ENCODE measurements at places on chromosomes 11 and 22.

DNA sequence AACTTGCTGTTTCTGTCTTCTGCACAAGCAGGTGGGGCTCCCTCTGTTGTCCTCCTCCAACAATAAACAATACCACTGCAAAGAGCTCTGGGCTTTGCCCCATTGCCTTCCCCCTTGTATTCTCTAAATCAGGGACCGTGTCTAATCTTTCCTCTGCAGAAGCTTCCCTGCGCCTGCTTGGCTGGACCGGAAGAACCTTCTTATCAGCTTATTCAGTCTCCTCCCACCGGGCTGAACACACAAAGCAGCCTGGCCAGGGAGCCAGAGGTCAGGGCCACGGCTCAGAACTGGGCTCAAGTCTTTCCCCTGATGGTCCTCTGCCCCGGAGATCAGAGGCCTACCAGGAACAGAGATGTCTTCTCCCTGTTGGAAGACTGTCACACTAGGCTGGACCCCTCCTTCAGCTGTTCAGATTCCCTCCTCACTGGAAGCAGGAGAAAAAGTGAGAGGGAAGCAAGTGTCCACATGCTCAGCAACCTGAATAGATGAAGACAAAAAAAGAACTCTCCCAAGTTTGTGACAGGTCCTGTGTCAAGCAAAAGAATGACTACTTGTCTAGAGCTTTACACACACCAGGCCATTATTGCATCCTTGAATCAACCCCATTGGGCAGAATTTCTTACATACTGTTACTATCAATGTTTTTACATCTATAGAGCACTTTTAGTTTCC is 63.7 kb downstream of the RAB30 start:
- no peak for DNase-seq

GRCh38 chr11:119178166-119178680 is 7.1 kb upstream of the NHERF4 start:
- DNase-seq: no peak

DNA sequence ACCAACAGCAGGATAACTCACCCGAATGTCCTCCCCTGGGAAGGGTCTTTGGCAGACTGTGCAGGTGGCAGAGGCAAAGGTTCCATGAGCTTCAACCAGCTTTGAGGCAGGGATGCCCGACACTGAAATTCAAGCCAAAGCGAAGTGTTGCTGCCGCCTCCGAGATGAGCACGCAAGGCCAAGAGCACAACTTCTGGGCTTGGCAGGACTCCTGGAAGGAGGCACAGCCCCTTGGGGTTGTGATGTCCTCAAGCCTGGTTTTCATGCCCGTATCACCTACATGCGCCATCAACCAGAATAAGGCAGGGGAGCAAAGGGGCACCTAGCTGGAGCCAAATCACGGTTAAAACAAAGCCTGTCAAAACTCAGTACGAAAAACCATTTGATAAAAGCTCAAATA is 5.7 kb downstream of the SIRT3 start:
- no peak for DNase-seq

GRCh38 chr22:19973551-19974267 is 32.1 kb upstream of the TXNRD2 start:
- DNase-seq: no peak

- DNase-seq: peak; percentile 40
Observed at GRCh38 chr11:26287067-26287518, 44.8 kb upstream of the ANO3 start.
